T-cell (primary cell): ENCODE measurements at places on chromosomes 5 and 9. TPM values are rescaled to one million over a fixed set of nuclear protein-coding genes. Genes with fewer than 3 reads are reported as not detected.
A peak's percentile ranks its signal among the peaks of the same experiment; 100 is the strongest.

DNA sequence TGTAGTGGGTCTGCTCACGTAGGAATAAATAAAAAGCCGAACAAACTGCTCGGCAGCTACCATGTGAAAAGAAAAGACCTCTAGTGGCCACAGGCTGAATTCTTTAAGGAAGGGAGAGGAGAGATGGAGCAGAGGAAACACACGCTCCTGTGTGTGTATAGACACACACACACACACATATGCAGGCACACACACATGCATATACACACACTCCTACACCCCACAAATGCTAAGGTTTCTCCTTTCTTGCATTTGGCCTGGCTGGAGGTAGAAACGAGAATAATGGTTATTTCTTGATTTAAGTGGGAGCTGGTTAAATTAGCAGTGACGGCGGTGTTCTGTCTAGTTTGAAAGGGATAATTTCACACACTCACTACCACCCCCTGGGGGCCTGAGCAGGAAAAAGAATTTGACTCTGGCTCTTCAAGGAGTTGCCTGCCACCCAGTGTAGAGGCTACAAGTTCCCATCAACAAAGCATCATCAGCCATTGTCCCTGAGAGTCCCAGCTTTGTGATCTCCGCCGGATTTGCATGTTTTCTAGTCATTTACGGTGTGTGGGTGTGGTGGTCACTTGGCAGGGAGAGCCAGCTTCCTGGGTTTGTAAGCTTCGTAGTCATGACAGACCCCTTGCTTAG lies at the start of gene INSYN2B:
Gene INSYN2B (minus strand): TSS at position 78 of the 636 bp plus-strand sequence. CDS start 96,597 bp downstream, outside the sequence.
- H3K4me3 ChIP-seq = no peak within 1 kb of the TSS
- DNase-seq = no peak
- H3K27ac ChIP-seq = no peak within 1 kb of the TSS
- no peaks in the 10 kb centered on the region for H3K27me3 ChIP-seq
- H3K36me3 ChIP-seq = peaks cover 40% of the 10 kb centered on the region
- H3K4me1 ChIP-seq = no peaks in the 10 kb centered on the region

- H3K4me1 ChIP-seq = no peaks in the 10 kb centered on the region
- H3K36me3 ChIP-seq = no peaks in the 10 kb centered on the region
- H3K4me3 ChIP-seq = no peak overlapping the region
- DNase-seq = no peak
- H3K27ac ChIP-seq = no peak overlapping the region
- no peaks in the 10 kb centered on the region for H3K27me3 ChIP-seq
These were observed 488.5 kb downstream of the NR2F1-AS1 start for GRCh38 chr5:93092349-93093105.

- no peaks in the 10 kb centered on the region for H3K4me1 ChIP-seq
- no peak overlapping the region for H3K27ac ChIP-seq
- no peaks in the 10 kb centered on the region for H3K27me3 ChIP-seq
- no peak for DNase-seq
- no peaks in the 10 kb centered on the region for H3K36me3 ChIP-seq
These were observed 65.5 kb downstream of the MCTP1 start for GRCh38 chr5:95219411-95219810.

GRCh38 chr9:135301271-135302263 lies 178.0 kb upstream of the PPP1R26 start:
- H3K4me1 ChIP-seq = no peaks in the 10 kb centered on the region
- H3K4me3 ChIP-seq = no peak overlapping the region
- H3K27ac ChIP-seq = no peak overlapping the region
- no peaks in the 10 kb centered on the region for H3K36me3 ChIP-seq

Gene TEK
- total RNA-seq = not detected

Gene SLCO6A1
- total RNA-seq = not detected

DNA sequence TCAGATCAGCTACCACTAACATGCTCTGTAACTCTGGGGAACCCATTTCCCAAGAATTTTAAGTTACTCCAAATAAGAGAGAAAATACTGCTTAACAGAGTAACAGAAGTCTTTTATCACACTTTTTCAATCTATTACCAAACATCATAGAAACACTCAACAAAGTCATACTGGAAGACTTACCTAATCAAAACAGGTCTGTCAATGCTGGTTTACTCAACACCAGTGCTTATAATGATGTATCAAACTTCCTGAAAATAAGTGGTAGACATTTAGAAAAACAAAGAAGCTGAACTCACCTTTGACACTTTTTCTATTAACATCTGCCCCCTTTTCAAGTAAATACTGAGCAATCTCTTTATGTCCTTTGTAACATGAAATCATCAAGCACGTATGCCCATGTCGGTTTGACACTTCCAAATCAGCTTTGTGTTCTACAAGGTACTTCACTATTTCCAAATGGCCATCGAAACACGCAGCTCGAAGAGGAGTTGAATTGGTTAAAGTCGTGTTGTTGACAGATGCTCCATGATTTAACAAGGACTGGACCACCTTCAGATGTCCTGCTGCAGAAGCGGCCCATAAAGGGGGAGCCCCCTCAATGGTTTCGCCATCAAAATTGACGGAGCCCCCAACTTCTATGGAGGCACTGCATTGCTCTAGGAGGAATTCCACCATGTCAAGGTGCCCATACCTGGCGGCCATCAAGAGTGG lies 1.8 kb downstream of the FEM1C start:
- peak overlapping the region; percentile 76 for H3K4me3 ChIP-seq
- H3K4me1 ChIP-seq = peaks cover 12% of the 10 kb centered on the region
- H3K27ac ChIP-seq = no peak overlapping the region
- no peaks in the 10 kb centered on the region for H3K36me3 ChIP-seq
- H3K27me3 ChIP-seq = no peaks in the 10 kb centered on the region
- no peak for DNase-seq

Gene SH3PXD2B
- total RNA-seq = 0.69 TPM

Gene PTBP3
- 107 TPM for total RNA-seq

- no peak for DNase-seq
- no peak overlapping the region for H3K4me3 ChIP-seq
These were observed 121.3 kb downstream of the ADAMTS2 start for GRCh38 chr5:179223961-179224360.

DNA sequence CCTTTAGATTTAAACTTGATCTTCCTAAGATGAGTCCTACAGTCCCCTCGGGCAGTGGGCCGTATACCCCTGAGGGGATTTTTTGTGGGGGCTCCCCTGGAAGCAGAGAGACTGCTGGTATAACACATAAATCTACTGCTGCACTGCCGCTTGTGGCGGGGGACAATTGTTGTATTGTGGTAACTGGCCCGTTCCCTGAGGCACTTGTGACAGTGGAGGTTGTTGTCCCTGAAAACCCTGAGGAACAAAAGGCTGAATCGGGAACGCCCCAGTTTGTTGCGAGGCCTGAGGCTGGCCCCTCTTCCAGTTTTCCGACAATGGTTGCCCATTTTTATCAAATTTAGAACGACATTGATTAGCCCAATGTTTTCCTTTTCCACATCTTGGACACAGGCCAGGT lies 4.7 kb upstream of the TMEM141 start:
- H3K27ac ChIP-seq = no peak overlapping the region
- no peak overlapping the region for H3K4me3 ChIP-seq
- peaks cover 5% of the 10 kb centered on the region for H3K4me1 ChIP-seq
- peaks cover 4% of the 10 kb centered on the region for H3K27me3 ChIP-seq
- no peak for DNase-seq

Gene RANBP17
- total RNA-seq = not detected

- H3K27ac ChIP-seq = peak overlapping the region; percentile 29
- H3K36me3 ChIP-seq = peaks cover 19% of the 10 kb centered on the region
- no peaks in the 10 kb centered on the region for H3K27me3 ChIP-seq
- H3K4me1 ChIP-seq = peaks cover 89% of the 10 kb centered on the region
These were observed 21.0 kb upstream of the SUSD3 start for GRCh38 chr9:93037476-93037971.

DNA sequence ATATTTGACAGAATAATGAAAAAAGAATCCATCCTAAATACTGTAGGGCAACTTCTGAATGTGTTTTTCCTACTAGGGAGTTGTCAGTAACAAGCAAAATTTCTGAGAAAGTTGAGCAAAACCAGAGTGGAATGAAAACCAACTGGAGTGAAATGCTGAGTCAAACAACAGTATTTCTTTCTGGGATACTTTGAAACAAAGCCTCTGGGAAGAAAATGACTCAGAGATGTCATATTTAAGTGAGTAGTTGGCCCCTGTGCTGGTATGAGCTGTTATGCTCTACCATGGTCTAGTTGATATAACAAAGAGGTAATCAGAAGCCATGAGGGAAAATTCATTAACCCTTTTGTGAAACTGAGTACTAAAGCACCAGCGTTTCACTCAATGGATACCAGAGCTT lies 372.1 kb upstream of the C9orf72 start:
- no peaks in the 10 kb centered on the region for H3K36me3 ChIP-seq
- H3K27ac ChIP-seq = no peak overlapping the region
- no peaks in the 10 kb centered on the region for H3K27me3 ChIP-seq
- H3K4me1 ChIP-seq = no peaks in the 10 kb centered on the region
- no peak for DNase-seq

DNA sequence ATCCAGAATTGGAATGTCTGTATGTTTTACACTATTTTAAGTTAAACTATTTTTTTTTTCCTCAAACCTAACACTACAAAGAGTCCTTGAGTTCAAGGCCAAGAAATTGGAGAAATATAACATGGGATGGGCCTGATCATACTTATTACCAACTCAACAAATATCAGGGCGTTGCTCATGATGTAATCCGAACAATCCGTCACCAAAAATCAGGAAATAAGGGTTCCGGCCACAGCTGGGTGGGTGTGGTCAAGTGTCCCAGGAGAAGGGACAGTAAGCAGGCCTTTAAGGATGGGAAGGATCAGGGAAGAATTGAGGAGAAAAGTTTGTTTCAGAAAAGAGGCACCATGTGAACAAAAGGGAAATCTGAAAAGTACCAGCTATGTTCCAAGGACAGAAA lies 29.8 kb downstream of the MED27 start:
- no peak overlapping the region for H3K27ac ChIP-seq
- H3K27me3 ChIP-seq = no peaks in the 10 kb centered on the region
- H3K4me1 ChIP-seq = no peaks in the 10 kb centered on the region
- peaks cover 2% of the 10 kb centered on the region for H3K36me3 ChIP-seq
- DNase-seq = no peak

- no peak overlapping the region for H3K27ac ChIP-seq
- no peak overlapping the region for H3K4me3 ChIP-seq
- DNase-seq = no peak
- H3K36me3 ChIP-seq = no peaks in the 10 kb centered on the region
These were observed 22.8 kb upstream of the ABLIM3 start for GRCh38 chr5:149118463-149118862.

DNA sequence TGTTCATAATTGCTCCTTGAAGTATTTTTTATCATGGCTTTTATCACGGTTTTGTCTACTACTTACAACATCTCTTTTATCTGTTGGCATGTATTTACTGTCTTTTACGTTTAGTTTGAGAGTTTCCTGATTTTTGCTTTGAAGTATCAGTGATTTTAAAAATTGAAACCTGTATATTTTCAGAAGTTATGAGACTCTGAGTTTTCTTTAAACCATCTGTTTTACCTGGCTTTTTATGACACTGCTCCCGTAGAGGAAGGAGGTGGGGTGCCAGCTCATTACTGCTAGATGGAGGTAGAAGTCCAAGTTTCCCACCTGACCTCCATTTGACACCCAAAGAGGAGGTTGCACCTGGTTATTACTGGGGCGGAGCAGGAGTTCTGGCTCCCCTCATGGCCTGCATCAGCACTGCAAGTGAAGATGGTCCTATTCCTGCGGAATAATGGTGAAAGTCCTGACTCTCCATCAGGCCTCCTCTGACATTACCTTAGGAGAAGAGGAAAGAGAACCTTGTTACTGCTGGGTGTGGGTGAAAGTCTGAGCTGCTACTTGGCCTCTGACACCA lies 10.0 kb upstream of the ZNF131 start:
- H3K27me3 ChIP-seq = no peaks in the 10 kb centered on the region
- peaks cover 22% of the 10 kb centered on the region for H3K4me1 ChIP-seq
- no peaks in the 10 kb centered on the region for H3K36me3 ChIP-seq
- H3K4me3 ChIP-seq = no peak overlapping the region

Gene NREP
- total RNA-seq = 4.6 TPM

- H3K27me3 ChIP-seq = no peaks in the 10 kb centered on the region
- H3K4me3 ChIP-seq = no peak overlapping the region
- H3K27ac ChIP-seq = no peak overlapping the region
- DNase-seq = no peak
- no peaks in the 10 kb centered on the region for H3K36me3 ChIP-seq
These were observed 1.7 kb downstream of the PRKAA1 start for GRCh38 chr5:40796487-40796889.

DNA sequence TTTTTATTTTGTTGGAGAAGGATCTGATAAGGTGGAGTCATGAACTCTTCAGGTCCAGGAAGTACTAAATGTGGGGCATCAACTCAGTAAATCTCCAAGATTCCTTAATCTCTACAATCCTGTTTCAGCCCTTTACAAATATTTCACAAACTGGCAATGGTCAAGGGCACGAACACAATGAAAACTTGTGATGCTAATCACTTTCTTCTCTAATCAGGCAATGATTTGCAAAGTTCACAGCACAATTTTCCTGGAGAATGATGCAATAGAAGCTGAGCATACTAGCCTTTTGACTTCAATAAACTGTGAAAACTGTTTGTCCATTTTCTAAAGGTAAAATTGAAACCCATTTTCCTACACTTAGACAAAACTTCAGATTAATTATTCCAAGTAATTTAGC lies 16.9 kb downstream of the GDF9 start:
- H3K4me1 ChIP-seq = no peaks in the 10 kb centered on the region
- H3K4me3 ChIP-seq = no peak overlapping the region
- no peak for DNase-seq
- H3K27ac ChIP-seq = no peak overlapping the region
- H3K27me3 ChIP-seq = no peaks in the 10 kb centered on the region

GRCh38 chr9:113545068-113545467 lies 81.5 kb downstream of the RGS3 start:
- peaks cover 49% of the 10 kb centered on the region for H3K4me1 ChIP-seq
- peaks cover 11% of the 10 kb centered on the region for H3K36me3 ChIP-seq
- no peaks in the 10 kb centered on the region for H3K27me3 ChIP-seq
- H3K4me3 ChIP-seq = no peak overlapping the region
